ENCODE measurements at places on chromosomes 11 and 22. TPM values are rescaled to one million over a fixed set of nuclear protein-coding genes. Genes with fewer than 3 reads are reported as not detected.
A peak's percentile ranks its signal among the peaks of the same experiment; 100 is the strongest.

Gene MUC5AC
- 0.45 TPM for total RNA-seq

GRCh38 chr11:90639461-90639993 lies 416.7 kb upstream of the CHORDC1 start:
- no peak for DNase-seq

DNA sequence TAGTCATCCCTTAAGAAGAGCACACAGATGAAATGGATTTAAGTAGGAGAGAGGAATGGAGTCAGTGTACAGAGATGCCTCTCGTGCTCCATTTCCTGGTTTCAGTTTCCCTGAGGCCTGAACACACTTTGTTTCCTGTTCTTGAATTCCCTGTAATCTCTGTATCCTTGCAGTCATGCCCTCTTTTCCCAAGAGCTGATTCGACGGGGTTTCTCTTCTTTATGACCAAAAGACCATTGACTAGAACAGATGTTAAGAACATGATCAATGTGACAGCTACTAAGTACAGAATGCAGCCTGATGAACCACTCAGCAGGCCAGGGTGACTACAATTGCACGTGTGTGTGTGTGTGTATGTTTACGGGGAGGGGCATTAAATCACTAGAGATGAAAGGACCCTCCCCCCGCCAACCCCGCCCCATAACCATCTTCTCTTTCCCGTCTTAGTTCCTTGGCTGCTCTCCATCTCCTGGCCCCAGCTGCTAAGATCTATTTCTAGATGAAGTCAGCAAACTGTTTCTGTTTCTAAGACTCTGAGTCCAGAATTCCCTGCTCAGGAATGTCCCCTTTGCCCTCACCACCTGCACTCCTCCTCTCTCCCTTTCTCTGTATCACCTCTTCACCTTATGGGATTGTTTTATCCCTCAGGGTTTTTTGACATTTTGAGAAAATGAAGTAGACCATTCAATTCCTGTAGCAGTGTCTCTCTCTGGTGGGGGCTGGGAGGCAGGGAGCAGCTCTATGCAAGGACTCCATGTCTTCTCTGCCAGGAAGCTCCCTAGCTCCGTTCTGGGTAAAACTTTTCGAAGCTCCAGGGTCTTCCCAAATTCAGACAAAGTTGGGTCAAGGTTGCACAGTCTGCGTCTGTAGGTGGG lies 26.0 kb downstream of the SLC22A6 start:
- DNase-seq = peak; percentile 24

GRCh38 chr11:86919557-86920210 lies 35.5 kb downstream of the FZD4 start:
- no peak for DNase-seq

GRCh38 chr11:92782806-92783205 lies 186.6 kb upstream of the MTNR1B start:
- no peak for DNase-seq

GRCh38 chr11:47248304-47248663 lies 330 bp downstream of the ACP2 start:
- no peak for DNase-seq

- peak; percentile 33 for DNase-seq
These were observed 579 bp downstream of the PICALM start for GRCh38 chr11:86068138-86068871.

- no peak for DNase-seq
These were observed 7.8 kb upstream of the EIF3D start for GRCh38 chr22:36536717-36537116.

DNA sequence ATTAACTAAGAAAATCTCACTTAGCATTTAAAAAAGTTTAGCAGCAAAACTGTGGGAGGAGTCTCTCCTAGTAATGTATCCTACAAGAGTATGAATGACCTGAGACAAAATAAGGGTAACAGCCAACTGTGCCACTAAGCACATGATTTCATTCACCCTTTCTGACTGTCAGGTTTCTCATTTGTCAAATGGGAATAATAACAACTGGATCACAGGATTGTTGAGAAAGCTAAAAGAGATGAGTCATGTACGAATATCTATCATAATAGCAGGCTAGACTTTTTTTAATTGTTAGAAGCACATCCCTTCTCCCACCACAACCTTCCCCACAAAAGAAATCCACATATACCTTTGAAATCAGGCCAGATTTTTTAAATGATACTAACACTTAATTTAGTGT lies 39.5 kb downstream of the MTMR2 start:
- no peak for DNase-seq

DNA sequence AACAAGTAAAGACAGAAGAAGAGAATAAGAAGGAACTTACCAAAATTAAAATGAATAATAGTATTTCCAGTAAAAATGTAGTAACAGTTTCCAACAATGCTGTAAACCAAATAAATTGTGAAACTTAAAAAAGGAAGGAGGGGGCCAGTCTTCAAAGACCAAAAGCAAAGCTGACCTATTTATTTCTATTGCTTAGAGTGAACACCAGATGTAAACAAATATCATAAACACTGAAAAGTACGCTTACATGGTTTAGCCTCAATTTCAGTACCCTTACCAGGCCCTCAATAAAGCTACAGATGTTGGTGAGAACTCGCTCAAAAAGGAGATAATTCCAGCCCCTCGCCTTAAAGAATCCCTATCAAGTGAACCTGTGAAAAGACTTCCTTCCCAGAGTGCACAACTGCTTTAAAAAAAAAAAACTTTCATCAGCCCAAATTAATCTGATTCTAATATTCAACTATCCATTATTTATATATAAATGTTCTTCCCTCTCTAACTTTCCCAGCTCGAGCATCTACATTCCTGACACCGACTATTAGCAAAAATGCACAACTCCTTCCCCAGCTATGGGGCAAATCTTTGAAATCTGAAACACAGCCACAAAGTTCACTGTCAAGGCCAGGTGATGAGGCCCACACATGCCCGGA lies 2.4 kb downstream of the PHF21A start:
- DNase-seq = no peak

DNA sequence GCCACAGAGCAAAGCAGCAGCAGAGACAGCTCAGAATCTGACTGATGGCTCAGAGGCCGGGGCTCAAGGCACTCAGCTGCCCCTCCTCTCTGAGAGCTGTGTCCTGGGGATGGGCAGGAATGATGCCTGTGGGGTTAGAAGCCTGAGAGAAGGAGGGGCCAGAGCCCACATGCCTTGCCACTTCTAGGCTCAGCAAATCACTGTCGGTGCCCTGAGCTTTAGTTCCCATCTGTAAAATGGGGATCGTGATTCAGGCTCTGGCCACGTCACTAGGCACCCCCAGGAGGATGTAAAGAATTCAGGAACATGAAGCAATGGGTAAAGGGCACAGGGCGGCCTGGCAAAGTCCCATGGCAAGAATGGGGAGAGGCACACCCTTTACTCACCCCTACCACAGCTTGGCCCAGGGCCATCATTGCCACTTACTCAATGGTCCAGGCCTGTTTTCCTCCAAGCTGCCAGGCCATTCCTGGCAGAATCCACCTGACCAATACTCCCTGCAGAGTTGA lies 3.4 kb upstream of the CDC42EP2 start:
- no peak for DNase-seq

DNA sequence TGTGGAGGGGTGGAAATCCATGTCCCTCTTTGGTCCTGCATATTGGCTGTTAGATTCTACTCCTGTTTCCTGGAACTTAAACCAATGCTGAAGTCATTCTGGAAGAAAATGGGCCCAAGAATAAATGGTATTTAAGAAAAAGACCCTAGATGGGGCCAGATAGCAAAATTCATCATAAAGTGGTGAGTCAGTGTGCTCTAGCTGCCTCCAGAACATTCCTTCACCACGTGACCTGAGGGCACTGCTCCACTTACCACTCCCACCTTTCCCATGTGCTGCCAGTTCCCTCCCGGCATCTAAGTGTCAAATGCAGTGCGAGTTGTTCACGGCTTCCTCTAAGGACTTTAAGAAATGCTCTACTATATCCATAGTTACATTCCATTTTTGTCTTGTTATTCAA lies 30.9 kb upstream of the NAP1L4 start:
- no peak for DNase-seq

- DNase-seq = no peak
These were observed 14.5 kb downstream of the RPS3 start for GRCh38 chr11:75413864-75414263.
